Mesendoderm (in vitro differentiated cells): ENCODE measurements at places on chromosomes 3 and 15.

DNA sequence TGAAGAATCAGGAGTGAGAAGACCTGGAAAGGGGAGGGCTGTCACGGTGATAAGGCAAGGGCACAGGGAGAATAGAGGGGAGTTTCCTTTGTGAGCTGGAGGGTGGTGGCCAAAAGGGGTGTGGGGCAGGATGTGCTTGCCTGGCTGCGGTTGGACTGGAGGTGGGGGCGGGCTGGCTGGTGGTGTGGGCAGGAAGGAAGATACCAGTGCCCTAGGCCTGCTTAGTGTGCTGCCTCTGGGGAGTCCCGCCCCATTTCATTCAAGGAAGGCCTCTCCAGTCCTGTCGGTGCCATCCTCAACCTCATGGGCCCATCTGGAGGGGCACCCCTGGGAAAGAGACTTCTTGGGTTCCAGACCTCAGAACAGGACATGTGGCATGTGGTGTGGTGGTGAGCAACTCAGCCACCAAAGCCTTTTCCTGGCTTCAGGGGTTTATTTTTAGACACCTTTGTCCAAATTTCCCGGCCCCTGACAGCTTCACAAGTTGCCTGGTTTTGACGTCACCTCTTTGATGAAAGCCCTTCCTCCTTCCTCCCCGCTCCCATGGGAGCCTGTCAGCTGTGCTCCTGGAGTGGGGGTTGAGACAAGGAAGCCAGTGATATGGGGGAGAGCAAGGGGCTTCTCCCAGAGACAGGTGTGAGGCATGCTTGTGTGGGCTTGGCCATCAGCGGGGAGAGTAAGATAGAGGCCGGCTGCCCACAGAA, 15.6 kb downstream of the TEX264 start:
- H3K4me3 ChIP-seq = no peak overlapping the region
- H3K27ac ChIP-seq = no peak overlapping the region
- H3K4me1 ChIP-seq = peaks cover 3% of the 10 kb centered on the region
- no peaks in the 10 kb centered on the region for H3K36me3 ChIP-seq
- peak; percentile 56 for DNase-seq

- no peaks in the 10 kb centered on the region for H3K36me3 ChIP-seq
- DNase-seq = no peak
- H3K27me3 ChIP-seq = no peaks in the 10 kb centered on the region
- no peaks in the 10 kb centered on the region for H3K4me1 ChIP-seq
- H3K27ac ChIP-seq = no peak overlapping the region
Observed at GRCh38 chr3:29319798-29320197, 38.9 kb downstream of the RBMS3 start.

DNA sequence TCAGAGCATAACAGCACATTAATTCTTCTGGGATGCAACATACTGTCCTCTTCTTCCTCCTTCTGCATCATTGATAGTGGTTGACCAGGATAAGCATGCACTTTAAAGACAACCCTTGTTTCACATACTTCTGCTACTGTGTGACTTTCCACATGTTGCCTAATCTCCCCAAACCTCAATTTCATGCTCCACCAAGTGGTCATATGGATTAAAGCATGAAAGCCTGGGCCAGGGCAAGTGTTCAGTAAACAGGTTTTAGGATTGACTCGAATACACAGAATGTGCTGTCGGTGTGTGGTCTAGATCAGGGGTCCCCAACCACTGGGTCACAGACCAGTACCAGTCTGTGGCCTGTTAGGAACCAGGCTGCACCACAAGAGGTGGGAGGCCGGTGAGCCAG, 22.5 kb upstream of the BFSP2 start:
- H3K4me1 ChIP-seq = peaks cover under 1% of the 10 kb centered on the region
- H3K4me3 ChIP-seq = no peak overlapping the region
- H3K36me3 ChIP-seq = no peaks in the 10 kb centered on the region
- no peaks in the 10 kb centered on the region for H3K27me3 ChIP-seq

GRCh38 chr3:71585887-71586809, 2.6 kb upstream of the FOXP1 start:
- no peaks in the 10 kb centered on the region for H3K27me3 ChIP-seq
- no peaks in the 10 kb centered on the region for H3K4me1 ChIP-seq
- peak; percentile 22 for DNase-seq
- no peaks in the 10 kb centered on the region for H3K36me3 ChIP-seq

GRCh38 chr15:26132811-26133210, 269.7 kb upstream of the ATP10A start:
- no peak overlapping the region for H3K27ac ChIP-seq
- H3K4me1 ChIP-seq = peaks cover 9% of the 10 kb centered on the region
- DNase-seq = peak; percentile 64
- H3K27me3 ChIP-seq = no peaks in the 10 kb centered on the region

GRCh38 chr3:188362405-188362831, 208.5 kb downstream of the LPP start:
- H3K27ac ChIP-seq = no peak overlapping the region
- H3K4me1 ChIP-seq = peaks cover 4% of the 10 kb centered on the region
- H3K27me3 ChIP-seq = no peaks in the 10 kb centered on the region
- DNase-seq = peak; percentile 27
- no peaks in the 10 kb centered on the region for H3K36me3 ChIP-seq

DNA sequence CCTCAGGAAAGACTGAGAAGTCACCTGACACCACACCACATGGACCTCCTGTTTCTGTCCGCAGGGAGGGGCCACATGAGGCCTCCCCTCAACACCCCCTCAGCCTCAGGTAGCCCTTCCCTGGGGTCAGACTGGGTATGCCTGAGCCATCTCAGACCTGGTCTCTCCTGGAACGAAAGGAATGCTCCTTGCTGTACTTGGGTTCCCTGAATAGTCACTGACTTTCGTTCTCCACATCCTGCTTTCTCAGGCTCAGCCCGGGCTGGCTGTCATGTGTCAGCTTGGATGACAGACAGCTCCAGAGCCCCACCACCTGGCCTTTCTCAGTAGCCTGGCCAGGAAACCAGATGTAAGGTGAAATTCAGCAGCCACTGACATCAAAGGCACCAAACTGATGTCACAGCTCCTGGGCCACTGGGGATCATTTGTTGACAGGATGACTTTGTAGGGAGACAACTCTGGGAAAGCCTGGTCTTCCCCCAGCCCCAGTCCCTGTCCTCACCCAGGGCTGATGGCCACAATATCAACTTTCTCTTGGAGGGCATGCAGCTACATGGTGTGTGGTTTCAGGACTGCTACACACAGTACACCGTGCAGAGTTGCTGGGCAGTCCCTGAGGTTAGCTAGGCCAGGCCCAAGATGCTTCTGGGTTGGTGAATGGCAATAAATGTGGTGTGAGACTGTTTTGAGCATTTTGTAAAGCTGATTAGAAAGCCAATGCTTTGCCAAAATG, 141.4 kb upstream of the MRPS22 start:
- no peaks in the 10 kb centered on the region for H3K36me3 ChIP-seq
- DNase-seq = peak; percentile 88

DNA sequence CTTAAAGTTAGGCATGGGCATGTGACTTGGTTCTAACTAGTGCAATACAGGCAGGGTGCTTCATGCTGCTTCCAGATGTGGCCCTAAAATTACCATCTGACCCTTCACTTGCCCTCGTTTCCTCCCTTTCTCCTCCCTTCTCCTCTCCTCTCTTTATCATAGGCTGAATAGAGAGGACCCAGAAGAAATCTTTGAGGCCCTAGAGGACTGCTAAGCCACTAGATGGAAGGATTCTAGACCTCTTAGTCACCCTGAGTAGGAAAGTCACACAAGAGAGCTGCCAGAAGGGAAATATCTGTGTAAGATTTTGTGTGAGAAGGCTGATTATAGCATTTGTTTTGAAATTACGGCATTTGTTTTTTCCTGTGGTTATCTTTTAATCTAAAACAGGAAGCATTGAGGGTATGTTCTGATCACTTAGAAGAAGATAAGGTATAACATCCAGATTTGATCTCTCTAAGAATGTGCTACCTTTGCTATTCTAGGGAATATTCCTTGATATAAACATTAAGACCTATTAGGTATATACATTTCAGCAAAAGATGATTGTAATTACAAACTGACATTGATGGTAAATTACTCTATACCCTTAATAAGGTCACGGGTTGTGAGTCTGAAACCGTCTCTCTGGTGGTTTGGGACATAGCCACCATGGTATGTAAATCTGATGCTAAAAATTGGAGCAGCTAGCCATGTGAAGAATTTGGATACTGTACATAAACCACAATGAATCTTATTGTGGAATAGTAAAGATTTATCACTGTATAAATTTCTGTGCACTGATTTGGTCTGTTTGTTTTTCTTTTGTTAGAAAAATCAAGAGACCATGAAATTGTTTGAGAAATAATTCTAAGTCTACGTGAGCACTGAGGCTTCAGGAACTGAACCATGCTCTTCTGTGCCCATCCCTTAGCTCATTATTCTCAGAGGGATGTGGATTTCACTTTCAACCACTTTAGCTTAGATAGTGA, 84.1 kb downstream of the TP63 start:
- H3K36me3 ChIP-seq = no peaks in the 10 kb centered on the region
- H3K27me3 ChIP-seq = no peaks in the 10 kb centered on the region
- DNase-seq = no peak

GRCh38 chr3:139105154-139105702, 60.5 kb upstream of the PRR23C start:
- H3K27me3 ChIP-seq = no peaks in the 10 kb centered on the region
- H3K27ac ChIP-seq = no peak overlapping the region
- H3K4me1 ChIP-seq = no peaks in the 10 kb centered on the region
- H3K36me3 ChIP-seq = no peaks in the 10 kb centered on the region

GRCh38 chr15:85838655-85839054, 43.9 kb upstream of the KLHL25 start:
- H3K36me3 ChIP-seq = no peaks in the 10 kb centered on the region
- no peak overlapping the region for H3K4me3 ChIP-seq
- H3K4me1 ChIP-seq = no peaks in the 10 kb centered on the region
- H3K27me3 ChIP-seq = no peaks in the 10 kb centered on the region
- DNase-seq = no peak
- no peak overlapping the region for H3K27ac ChIP-seq

DNA sequence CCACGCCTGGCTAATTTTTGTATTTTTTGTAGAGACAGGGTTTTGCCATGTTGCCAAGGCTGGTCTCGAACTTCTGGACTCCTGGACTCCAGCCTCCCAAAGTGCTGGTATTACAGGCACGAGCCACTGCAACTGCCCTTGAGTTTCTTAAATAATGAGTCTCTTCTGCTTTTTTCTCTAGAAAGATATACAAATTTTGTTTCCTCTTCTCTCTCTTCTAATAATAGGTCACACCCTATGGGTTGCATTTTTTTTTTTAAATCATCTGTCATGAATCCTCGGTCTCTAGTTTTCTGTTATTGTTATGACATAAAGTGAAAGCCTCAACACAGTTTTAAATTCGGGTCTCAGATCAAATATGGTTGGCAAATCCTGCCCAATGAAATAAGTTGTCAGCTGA, 111.2 kb downstream of the IL12A start:
- no peaks in the 10 kb centered on the region for H3K36me3 ChIP-seq
- no peak overlapping the region for H3K27ac ChIP-seq
- H3K4me3 ChIP-seq = no peak overlapping the region
- no peaks in the 10 kb centered on the region for H3K4me1 ChIP-seq
- H3K27me3 ChIP-seq = no peaks in the 10 kb centered on the region

- H3K36me3 ChIP-seq = no peaks in the 10 kb centered on the region
- H3K4me1 ChIP-seq = no peaks in the 10 kb centered on the region
- no peak for DNase-seq
Observed at GRCh38 chr3:46856576-46857471, 6.4 kb downstream of the MYL3 start.

GRCh38 chr3:6060251-6060650, 800.7 kb upstream of the GRM7 start:
- no peak for DNase-seq
- H3K4me1 ChIP-seq = peaks cover 8% of the 10 kb centered on the region
- no peaks in the 10 kb centered on the region for H3K27me3 ChIP-seq
- H3K4me3 ChIP-seq = no peak overlapping the region
- no peaks in the 10 kb centered on the region for H3K36me3 ChIP-seq
- H3K27ac ChIP-seq = no peak overlapping the region

- H3K4me3 ChIP-seq = no peak overlapping the region
- H3K27ac ChIP-seq = no peak overlapping the region
- DNase-seq = no peak
- no peaks in the 10 kb centered on the region for H3K36me3 ChIP-seq
Observed at GRCh38 chr3:46112984-46113383, 85.7 kb upstream of the XCR1 start.

DNA sequence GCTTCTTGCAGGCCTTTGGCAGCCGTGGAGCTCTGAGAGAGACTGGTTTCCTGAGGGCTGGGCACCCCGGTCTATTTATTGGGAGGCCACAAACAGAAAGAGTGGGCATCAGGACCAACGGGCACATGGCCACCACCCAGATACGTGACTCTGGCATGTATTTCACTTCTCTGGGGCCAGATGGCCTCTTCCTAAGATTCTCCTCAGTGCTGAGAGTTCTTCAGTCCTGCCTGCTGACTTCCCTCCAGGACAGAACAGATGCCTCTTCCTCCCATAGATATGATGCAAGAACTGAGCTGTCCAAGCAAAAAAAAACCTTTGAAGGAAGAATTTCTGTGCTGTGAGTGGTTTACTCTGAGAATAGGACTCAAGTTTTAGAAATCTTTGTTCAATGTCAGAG, 107.7 kb downstream of the IGF2BP2 start:
- no peak for DNase-seq
- H3K4me3 ChIP-seq = no peak overlapping the region
- peaks cover 13% of the 10 kb centered on the region for H3K4me1 ChIP-seq
- H3K36me3 ChIP-seq = no peaks in the 10 kb centered on the region

- H3K4me3 ChIP-seq = no peak overlapping the region
- no peaks in the 10 kb centered on the region for H3K4me1 ChIP-seq
Observed at GRCh38 chr15:33780011-33780768, 188.1 kb upstream of the CHRM5 start.

DNA sequence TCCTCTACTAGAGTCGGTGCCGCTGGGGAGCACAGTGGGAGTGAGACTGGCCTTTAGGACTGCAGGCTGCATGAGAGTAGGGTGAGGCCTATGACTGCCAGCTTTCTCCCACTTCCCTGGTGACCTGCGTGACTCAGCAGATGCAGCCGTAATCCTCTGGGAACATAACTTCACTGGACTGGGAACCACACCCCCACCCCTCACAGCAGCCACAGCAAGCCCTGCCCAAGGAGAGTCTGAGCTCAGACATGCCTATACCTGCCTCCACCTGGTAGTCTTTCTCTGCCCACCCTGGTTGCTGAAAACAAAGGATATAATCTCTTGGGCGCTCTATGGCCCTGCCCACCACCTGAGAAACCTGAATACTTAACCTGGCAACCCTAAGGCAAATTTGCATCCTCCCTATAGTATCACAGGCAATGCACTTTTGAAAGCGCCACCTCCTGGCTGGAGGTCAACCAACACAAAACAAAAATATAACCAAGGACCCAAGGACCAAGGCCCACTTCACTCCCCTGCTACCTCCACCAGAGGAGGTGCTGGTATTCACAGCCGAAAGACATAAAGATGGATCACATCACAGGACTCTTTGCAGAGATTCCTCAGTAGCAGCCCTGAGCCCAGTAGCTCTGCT, 308.9 kb downstream of the CTNNB1 start:
- no peak overlapping the region for H3K4me3 ChIP-seq
- H3K27ac ChIP-seq = no peak overlapping the region
- no peaks in the 10 kb centered on the region for H3K36me3 ChIP-seq
- H3K4me1 ChIP-seq = no peaks in the 10 kb centered on the region
- peak; percentile 37 for DNase-seq
